ENCODE measurements at places on chromosomes 11 and 22.

DNA sequence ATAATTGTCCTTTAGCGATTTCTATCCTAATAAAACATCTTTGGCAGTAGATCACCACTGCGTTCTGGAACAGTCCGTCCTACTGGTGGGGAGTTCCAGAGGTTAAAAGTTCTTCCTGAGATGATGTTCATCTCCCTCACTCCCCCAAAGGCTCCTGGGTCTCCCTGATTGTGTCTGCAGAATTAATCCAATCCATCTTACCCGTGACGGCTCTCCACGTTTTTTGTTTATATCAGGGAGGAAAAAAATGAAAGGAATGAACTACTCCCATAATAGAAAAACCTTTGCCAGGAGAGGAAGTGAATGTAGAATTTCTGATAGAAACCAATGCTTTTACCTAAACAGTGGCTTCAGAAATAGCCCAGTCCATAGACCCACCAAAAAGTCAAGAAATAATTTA, 81.6 kb downstream of the LARGE1 start:
- H3K4me3 ChIP-seq: no peak overlapping the region
- no peaks in the 10 kb centered on the region for H3K27me3 ChIP-seq
- no peak for DNase-seq
- peaks cover 94% of the 10 kb centered on the region for H3K4me1 ChIP-seq
- H3K36me3 ChIP-seq: no peaks in the 10 kb centered on the region
- H3K27ac ChIP-seq: peak overlapping the region; percentile 25

DNA sequence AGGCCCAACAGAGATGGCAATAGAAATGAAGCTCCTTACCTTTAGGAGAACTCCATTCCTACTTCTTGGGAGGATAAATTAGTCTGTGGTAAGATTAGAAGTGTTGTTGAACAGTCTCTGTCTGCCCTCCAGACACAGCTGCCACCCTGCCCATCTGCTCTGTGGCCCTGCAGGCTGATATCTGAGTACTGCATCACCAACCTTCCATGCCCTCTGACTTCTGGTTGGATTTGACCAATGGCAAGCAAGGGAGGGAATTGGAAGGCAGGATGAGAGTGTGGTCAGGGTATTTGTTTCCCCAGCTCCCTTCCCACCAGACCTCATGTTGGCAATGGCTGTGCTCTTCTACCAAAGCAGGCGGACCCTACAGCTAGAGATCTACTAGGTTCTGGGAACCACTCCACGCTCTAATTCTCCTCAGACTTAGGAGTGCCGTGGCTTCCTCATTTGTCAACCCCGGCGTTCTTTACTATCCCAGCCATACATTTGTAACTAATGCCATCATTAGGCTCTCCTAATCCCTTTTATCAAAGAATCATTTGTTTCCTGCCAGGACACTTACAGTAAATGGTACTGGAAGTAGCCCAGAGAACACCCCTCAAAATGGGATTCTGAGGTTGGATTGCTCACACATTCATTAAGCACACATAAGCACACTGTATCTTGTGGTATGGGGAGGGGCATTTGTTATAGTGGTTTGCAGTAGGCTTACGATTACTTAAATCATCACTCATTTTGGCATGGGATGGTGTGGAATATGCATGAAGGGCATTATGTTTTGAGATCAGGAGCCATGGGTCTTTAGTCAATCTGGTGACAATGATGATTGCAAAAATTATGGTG, 35.4 kb upstream of the CD44 start:
- DNase-seq: no peak
- no peaks in the 10 kb centered on the region for H3K36me3 ChIP-seq
- peaks cover under 1% of the 10 kb centered on the region for H3K4me1 ChIP-seq
- no peaks in the 10 kb centered on the region for H3K27me3 ChIP-seq

DNA sequence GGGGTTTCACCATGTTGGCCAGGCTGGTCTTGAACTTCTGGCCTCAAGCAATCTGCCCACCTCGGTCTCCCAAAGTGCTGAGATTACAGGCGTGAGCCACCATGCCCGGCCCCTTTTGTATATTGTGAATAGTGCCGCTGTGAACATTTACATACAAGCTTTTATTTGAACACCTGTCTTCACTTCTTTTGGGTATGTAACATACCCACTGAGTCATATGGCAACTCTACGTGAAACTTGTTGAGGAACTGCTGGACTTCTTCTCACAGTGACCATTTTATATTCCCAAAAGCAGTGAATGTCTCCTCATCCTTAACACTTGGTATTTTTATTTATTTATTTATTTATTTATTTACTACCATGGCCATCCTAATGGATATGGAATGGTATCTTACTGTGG, 3.9 kb upstream of the SCT start:
- peaks cover 43% of the 10 kb centered on the region for H3K27me3 ChIP-seq
- peaks cover 13% of the 10 kb centered on the region for H3K4me1 ChIP-seq
- H3K27ac ChIP-seq: no peak overlapping the region

GRCh38 chr11:356610-357009, 12.7 kb upstream of the B4GALNT4 start:
- H3K4me1 ChIP-seq: peaks cover 27% of the 10 kb centered on the region
- H3K27ac ChIP-seq: no peak overlapping the region
- H3K36me3 ChIP-seq: peaks cover 11% of the 10 kb centered on the region
- peaks cover 15% of the 10 kb centered on the region for H3K27me3 ChIP-seq
- H3K4me3 ChIP-seq: no peak overlapping the region

- no peak overlapping the region for H3K27ac ChIP-seq
- H3K27me3 ChIP-seq: no peaks in the 10 kb centered on the region
- no peak overlapping the region for H3K4me3 ChIP-seq
- no peaks in the 10 kb centered on the region for H3K36me3 ChIP-seq
- no peak for DNase-seq
Observed at GRCh38 chr11:91776655-91777054, 448.0 kb upstream of the FAT3 start.

DNA sequence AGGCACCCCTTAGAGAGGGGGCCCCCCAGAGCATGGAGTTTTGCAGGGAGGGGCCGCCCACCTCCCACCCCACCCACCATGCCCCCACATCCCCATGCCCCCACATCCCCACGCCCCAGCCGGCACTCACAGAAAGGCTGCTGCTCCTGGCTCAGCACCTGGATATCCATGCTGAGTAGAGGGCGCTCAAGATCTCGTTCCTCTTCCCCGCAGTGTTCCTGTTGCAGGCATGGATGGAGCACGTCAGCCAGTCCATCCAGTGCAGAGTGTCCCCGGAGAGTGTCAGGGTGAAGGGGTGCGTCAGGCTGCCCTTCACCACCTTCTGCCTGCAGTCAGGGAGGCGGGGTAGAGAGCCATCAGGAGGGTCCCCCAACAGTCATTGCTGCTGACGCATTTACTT, 156.2 kb downstream of the CRYBB2 start:
- H3K4me3 ChIP-seq: no peak overlapping the region
- H3K36me3 ChIP-seq: peaks cover 3% of the 10 kb centered on the region
- no peaks in the 10 kb centered on the region for H3K4me1 ChIP-seq
- H3K27me3 ChIP-seq: no peaks in the 10 kb centered on the region
- H3K27ac ChIP-seq: no peak overlapping the region

DNA sequence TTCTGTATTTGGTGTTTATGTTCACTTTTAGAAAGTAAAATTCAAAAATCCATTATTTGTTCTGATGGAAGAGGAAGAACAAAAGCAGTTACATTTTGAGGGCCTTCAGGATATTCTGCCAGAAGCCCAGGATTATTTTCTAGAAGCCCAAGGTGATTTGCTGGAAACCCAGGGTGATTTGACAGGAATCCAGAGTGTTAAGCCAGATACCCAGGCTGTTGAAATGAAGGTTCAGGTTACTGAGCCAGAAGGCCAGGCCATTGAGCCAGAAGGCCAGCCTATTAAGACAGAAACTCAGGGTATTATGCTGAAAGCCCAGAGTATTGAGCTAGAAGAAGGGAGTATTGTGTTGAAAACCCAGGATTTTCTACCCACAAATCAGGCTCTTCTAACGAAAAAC, 33.1 kb downstream of the CCDC15 start:
- H3K4me1 ChIP-seq: no peaks in the 10 kb centered on the region
- H3K27ac ChIP-seq: no peak overlapping the region
- H3K27me3 ChIP-seq: no peaks in the 10 kb centered on the region
- H3K36me3 ChIP-seq: peaks cover 8% of the 10 kb centered on the region
- H3K4me3 ChIP-seq: no peak overlapping the region

DNA sequence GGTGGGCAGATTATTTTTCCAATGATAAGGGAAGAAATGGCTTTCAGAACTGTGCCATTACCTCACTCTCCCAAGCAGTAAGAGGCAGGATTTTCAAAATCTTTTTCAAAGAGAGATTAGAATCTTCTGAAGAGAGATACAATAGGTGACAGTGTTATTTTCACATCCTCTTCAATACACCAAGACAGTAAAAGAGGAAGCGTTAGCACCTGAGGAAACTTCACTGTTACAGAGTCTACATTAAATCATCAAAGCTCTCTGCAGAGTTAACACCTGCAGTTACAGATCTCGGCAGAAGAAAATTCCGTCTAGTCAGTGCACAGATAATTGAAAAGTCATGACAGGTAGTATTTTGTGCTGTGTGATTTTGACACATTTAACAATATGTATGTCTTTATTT, 144.9 kb downstream of the PGR start:
- H3K4me1 ChIP-seq: peaks cover 2% of the 10 kb centered on the region
- no peak overlapping the region for H3K4me3 ChIP-seq
- H3K27ac ChIP-seq: no peak overlapping the region
- peaks cover 5% of the 10 kb centered on the region for H3K36me3 ChIP-seq
- no peak for DNase-seq

- no peaks in the 10 kb centered on the region for H3K36me3 ChIP-seq
Observed at GRCh38 chr11:32425761-32426160, 9.6 kb downstream of the WT1 start.

DNA sequence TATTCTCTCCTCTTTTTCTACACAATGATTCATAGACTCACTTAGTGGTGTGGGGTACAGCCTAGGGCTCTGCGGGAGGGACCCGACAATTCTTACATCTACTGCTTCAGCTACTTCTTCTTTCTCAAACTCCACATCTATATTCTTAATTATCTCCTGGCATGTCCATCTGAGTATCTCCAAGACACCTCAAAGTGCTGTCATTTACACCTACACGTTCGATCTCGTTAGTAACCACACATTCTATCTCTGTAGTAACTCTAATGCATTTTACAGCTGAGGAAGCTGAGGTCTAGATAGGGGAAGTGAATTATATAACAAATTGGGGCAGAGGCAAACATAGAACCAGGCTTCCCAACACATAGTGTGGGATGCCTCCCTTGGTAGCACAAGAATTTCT, 27.7 kb upstream of the RRM1 start:
- no peak overlapping the region for H3K27ac ChIP-seq
- no peak for DNase-seq
- no peaks in the 10 kb centered on the region for H3K27me3 ChIP-seq
- H3K36me3 ChIP-seq: no peaks in the 10 kb centered on the region

DNA sequence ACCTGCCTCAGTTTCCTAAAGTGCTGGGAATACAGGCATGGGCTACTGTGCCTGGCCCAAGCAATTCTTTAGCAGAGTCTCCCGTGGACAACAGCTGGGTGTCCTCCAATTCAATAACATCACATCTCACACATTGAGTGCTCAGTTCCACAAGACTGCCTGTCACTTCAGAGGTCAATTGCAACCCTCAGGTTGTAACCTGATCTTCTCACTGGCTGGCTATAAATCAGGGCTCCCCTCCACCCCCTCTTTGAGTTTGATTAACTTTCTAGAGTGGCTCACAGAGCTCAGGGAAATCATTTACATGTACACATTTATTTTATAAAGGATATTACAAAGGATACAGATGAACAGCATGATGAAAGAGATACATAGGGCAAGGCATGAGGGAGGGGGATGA, 68.1 kb downstream of the MCHR1 start:
- no peaks in the 10 kb centered on the region for H3K27me3 ChIP-seq
- H3K4me3 ChIP-seq: no peak overlapping the region
- peaks cover 15% of the 10 kb centered on the region for H3K36me3 ChIP-seq
- peaks cover 23% of the 10 kb centered on the region for H3K4me1 ChIP-seq

GRCh38 chr11:26937386-26937785, 56.5 kb upstream of the FIBIN start:
- no peak overlapping the region for H3K4me3 ChIP-seq
- DNase-seq: no peak
- H3K36me3 ChIP-seq: peaks cover 4% of the 10 kb centered on the region
- H3K27me3 ChIP-seq: no peaks in the 10 kb centered on the region

DNA sequence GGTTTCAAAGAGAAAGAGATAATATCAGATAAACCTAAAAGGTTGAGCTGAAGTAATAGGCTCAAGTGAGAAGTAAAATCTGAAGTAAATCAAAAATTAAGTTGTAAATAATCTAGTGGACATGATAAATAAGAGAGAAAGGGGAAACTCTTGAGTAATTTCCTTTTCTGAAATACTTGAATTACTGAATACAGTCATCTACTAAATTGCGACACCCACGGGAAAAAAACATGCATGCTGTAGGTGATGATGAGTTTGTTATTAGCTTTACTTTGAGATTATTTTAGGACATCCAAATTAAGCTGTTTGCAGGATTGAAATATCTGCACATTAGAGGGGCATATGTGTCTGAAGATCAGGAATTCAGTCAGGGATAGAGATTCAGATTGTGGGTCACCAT, 50.0 kb upstream of the CARD18 start:
- no peak overlapping the region for H3K27ac ChIP-seq
- H3K27me3 ChIP-seq: no peaks in the 10 kb centered on the region
- no peak overlapping the region for H3K4me3 ChIP-seq
- no peaks in the 10 kb centered on the region for H3K4me1 ChIP-seq
- H3K36me3 ChIP-seq: no peaks in the 10 kb centered on the region

GRCh38 chr11:76152741-76153570, 53.3 kb downstream of the WNT11 start:
- peaks cover 22% of the 10 kb centered on the region for H3K27me3 ChIP-seq
- H3K4me1 ChIP-seq: peaks cover 13% of the 10 kb centered on the region
- no peaks in the 10 kb centered on the region for H3K36me3 ChIP-seq
- no peak for DNase-seq
- no peak overlapping the region for H3K27ac ChIP-seq
- H3K4me3 ChIP-seq: peak overlapping the region; percentile 70

DNA sequence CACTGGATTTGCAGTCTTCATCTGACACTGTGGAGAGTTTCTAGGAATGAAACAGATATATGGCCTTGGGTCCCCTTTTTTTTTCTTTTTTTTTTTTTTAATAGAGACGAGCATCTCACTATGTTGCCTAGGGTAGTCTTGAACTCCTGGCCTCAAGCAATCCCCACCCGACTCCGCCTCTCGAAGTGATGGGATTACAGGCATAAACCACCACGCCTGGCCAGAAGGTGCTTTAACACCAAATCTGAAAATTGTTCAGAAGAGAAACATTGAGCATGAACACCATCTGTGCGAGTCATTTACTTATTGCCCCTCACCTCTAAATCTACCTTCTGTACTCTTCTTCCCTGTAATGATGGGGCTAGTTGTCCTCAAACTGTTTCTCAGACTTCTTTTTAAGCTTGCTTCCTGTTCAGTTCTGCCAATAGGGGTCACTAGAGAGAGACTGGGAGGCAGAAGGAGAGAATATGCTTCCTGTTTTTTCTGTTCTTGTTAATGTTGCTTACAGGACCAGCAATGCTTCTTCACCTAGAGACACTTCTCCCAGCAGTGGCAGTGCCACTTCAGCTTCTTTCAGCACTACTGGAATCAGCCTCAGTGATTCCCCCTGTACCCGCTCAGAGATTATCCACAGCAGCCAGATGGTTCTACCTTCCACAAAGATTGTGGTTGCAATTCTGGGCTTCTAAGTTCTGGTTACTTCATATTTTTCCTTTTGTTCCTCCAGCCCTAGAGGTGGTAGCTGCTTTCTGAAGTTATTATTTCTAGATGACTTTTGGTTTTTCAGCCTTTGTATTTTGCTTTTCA, 20.8 kb upstream of the ZBED5 start:
- H3K27ac ChIP-seq: no peak overlapping the region
- no peak for DNase-seq
- peaks cover 9% of the 10 kb centered on the region for H3K4me1 ChIP-seq

- no peak overlapping the region for H3K4me3 ChIP-seq
- H3K4me1 ChIP-seq: peaks cover 14% of the 10 kb centered on the region
- no peaks in the 10 kb centered on the region for H3K27me3 ChIP-seq
- no peaks in the 10 kb centered on the region for H3K36me3 ChIP-seq
Observed at GRCh38 chr11:47052165-47052564, 115.6 kb downstream of the CSTPP1 start.
